C1 segment of cervical spinal cord (tissue), 14 donors: ENCODE measurements at places on chromosomes 7 and 10.
A peak's percentile ranks its signal among the peaks of the same experiment; 100 is the strongest.

DNA sequence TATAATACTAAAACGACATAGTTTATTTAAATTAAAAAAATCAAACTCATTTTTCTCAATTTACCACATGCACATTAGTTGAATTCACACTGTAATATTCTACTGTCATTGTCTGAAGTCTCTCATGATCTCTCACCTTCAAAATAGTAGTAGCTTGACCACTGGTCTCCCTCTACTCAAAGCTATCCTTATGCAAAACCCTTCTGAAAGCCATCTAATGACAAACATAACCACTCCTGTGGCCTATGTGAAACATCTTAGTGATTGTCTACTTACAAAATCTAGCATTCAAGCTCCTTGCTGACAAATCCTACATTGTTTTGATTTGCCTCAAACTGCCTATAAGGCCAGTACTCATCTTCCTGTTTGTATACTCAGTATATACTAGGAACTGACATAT is 606.0 kb upstream of the GHITM start:
- no peak for DNase-seq

DNA sequence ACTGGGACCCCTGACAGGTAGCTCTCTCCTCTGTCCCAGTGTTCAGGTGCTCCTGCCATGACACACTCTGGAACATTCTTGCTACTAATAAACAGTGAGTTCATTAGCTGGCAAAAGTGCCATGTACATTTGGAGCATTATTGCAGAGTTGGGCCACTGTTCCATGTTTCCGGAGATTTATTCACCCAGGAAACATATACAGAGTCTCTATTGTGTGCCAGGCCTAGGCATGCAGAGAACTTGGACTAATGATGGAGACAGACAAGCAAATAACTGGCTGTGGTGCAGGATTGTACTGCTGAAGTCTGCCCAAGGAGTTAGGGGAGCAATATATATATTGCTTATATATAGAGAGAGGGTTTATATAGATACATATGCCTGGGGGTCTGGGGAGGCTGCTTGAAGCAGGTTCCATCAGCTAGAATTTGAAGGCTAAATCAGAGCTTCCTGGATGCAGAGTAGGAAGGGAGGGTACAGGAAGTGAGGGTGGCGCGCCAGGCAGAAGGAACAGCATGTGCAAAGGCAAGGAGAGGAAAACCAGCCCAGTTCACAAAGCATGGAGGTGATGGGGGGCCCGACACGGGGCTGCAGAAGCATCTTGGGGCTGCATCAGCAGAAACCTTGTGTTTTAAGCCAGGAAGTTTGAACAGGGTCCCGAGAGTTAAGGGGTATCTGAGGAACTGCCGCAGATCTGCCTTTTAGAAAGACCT is 22.7 kb upstream of the EEPD1 start:
- no peak for DNase-seq

DNA sequence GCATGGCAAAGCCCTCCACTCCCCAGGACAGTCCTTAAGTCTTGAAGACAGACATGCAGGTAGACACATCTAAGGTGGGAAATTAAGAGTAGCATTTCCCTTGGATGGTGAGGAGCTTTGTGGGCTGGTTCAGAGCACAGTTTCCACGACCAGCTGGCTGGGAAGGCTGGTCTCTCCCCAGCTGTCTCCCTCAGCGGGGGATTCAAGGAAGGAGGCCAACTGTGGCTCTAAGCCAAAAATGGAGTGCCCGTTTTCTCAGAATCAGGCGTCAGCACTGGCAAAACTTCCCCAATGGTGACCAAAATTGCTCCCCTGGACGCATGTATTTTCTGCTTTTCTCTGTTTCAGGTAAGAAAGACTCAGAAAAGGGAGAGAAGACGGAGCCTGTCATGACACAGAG is 230.6 kb upstream of the FZD8 start:
- DNase-seq, result no peak

GRCh38 chr7:74134117-74134620 is 40.0 kb upstream of the EIF4H start:
- no peak for DNase-seq

DNA sequence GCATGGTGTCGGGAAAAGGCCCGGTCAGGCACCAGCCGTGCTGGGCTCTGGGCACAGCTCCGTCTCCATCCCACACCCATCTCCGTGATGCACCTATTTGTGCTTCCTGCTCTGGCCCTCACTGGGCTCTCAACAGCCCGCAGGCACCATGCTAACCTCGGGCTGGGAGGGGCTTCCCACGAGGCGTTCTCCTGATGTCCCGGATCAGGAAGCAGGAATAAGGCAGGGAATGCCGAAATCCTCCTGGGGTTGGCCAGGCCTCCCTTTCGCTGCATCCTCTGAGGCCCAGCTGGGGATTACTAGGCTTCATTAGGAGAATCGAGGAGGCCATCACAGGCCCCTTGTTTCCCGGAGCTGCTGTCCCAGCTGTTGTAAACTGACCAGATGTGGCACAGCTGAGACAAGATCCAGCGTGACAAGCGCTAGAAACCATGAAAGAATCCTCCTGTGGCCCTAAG is 72.0 kb downstream of the FAM53B start:
- peak; percentile 55 for DNase-seq

GRCh38 chr7:120023494-120024167 is 249.3 kb upstream of the KCND2 start:
- no peak for DNase-seq

GRCh38 chr7:88689821-88690220 is 69.7 kb upstream of the ZNF804B start:
- no peak for DNase-seq

GRCh38 chr10:80473692-80474596 is 19.8 kb downstream of the TSPAN14 start:
- DNase-seq, result no peak

- no peak for DNase-seq
Measured at GRCh38 chr10:21912625-21913024, 90.9 kb downstream of the DNAJC1 start.

DNA sequence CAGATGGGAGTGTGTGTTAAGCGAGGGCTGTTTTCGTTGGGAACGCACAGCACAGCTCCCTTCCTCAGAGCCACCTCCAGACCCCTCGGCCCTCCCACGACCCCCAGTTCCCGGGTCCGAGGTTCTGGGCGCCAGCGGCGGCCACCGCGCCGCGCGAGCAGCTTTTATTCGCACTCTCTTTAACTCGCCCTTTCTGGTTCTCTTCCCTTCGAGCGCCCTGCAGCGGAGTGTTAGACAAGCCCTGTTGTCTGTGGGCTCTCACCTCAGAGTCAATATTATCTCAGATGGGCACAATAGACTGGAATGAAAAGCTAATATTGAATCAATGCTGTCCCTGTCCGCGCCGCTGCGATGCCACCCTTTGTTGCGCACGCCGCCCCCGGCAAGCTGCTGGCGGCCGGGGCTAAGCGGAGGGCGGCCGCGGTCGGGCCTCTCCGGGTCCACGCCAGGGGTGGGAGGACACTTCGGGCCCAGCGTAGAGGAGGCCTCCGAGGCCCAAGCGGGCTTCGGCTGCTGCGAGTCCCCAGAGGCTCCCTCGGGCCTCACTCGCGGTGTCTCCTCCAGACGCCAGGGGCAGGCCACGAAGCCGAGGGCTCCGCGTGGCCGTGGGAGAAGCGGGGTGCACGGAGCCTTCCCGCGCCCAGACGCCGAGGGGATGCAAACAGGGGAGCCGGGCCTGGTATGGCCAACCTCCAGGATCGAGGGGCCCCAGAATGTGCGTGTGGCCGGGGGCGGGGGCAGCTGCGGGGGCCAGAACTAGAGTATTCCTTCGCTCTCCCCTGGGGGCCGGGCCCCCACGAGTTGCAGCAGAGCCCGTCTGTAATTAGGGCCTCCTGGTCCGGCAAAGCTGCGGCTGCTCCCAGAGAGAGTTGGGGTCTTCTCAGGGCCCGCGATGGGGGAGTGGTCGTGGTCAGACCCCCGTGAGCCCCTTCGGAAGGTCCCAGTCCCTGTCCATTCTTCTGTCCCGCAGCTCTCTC is 7.9 kb upstream of the EMX2 start:
- no peak for DNase-seq

- no peak for DNase-seq
Measured at GRCh38 chr7:145489609-145490008, 627.0 kb upstream of the CNTNAP2 start.

DNA sequence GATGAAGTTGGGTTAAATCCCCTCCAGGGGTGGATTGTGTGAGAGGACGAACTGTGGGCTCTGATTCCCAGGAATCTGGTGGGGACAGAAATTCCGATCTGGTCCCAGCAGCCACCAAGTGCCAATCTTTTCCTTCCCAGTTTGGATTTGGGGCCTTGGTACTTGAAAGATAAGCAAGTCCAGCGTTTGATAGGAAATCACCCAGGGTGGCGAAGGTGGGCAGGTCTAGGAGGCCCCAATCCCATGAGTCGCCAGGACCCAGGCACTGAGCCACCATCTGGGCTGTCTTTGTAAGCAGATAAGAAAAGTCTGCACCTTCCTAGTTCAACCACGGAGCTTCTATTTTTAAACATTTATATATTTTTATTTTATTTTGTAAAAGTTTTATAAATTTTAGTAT is 122.6 kb upstream of the LSM8 start:
- DNase-seq, result no peak

DNA sequence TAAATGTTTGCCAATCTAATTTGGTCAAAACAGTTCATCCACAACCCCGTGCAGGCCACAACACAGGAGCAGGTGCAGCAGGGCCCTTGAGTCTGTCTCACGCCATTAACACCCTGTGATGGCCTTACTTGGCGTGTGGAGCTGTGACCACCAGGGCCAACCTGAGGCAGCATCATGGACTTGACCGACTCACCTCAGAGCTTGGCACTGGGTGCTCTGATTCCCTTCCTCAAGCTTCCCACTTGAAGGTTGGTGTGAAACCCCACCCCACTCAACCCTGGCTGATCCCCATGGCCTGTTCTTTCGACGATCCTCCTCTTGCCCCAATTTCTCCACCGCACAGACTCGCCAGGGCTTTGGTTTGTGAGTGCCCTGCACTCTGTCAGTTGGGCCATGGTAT is 623.1 kb downstream of the PTPRN2 start:
- DNase-seq, result no peak

DNA sequence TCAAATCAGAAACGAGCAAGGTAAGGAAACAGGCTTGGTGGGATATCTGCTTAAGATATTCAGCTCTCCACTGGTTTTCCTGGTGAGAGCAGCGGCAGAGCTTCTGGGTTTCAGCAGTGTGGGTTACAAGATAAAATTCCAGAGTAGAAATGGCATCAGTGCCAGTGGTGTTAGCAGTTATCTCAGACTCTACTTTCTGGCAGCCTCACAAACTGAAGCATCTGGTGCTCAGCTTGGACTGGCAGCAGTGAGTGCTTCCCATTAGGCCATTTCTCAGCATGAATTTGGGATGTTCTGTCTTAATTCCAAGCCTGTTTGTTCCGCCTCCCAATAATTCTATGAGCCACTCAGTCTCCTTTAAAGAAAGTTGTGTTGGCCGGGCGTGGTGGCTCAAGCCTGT is 6.9 kb upstream of the GSTO2 start:
- no peak for DNase-seq

GRCh38 chr7:155773531-155773930 is 38.7 kb downstream of the SHH start:
- no peak for DNase-seq

- DNase-seq, result no peak
Measured at GRCh38 chr7:90568213-90568612, 27.9 kb upstream of the CDK14 start.

GRCh38 chr7:87354749-87355148 is 9.3 kb downstream of the CROT start:
- DNase-seq, result no peak

DNA sequence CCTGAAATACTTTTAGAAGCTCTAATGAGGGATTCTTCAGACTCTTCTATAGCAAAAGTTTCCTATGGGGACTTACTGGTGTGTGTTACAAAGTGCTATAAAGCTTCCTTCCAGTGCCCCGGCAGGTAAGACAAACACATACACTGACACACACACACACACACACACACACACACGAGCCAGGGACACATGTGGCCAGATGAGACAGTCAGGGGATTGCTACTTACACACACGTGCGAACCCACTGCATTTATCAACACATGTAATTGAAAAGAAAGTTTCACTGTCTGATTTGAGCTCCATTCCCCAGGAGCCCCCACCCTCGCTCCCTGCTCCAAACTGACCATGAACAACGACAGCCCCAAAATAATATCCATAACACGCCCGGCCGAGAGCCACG is 119.8 kb downstream of the PRPF18 start:
- DNase-seq, result no peak

DNA sequence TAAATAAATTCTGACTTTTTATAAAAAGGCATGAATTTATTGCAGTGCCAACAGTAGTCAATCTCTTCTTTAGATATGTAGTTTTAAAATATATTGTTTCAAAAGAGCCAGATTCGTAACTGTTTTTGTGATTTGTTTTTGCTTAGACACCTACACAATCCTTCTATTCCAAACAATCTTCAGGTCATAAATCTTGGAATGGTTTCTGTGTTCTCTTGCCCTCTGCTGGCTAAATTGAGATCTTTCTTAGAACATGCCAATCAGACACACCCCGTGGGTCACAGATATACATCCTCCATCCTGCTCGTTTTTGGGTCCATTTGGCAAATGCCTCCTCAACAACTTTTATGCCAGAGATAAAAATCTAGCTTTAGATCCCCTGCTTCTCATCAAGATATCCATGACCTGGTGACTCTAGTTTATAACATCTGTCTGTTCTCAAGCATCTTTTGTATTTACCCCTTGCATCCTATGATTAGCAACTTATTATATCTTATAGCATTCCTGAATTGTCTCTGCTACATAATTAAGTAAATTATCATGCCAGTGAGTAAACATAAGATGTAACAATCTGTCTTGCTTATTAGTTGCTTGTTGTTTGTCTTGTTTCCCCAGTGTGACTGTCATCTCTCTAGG is 35.3 kb upstream of the IFRD1 start:
- DNase-seq, result no peak

DNA sequence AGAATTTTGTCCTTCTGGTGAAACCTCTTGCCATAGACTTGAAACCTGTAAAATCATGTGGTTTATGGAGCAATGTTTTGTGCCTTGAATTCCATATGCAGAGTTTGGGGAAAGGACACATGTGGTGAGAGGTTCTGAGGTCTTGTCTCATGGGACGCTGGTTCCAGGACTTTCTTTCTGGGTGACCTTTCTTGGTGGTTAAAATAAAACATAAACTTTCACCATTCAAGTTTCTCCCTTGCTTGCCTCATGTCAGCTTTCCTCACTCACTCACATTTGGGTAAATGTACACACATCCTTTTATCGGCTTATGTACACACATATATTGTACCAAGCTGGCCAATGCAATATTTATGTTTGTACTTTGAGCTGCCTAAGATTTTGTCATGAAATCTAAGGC is 144.9 kb upstream of the CELF2 start:
- DNase-seq, result no peak
